ENCODE measurements at places on chromosomes 1 and 21.

- no peak for DNase-seq
These were observed 14.8 kb upstream of the MATN1 start for GRCh38 chr1:30738040-30738714.

DNA sequence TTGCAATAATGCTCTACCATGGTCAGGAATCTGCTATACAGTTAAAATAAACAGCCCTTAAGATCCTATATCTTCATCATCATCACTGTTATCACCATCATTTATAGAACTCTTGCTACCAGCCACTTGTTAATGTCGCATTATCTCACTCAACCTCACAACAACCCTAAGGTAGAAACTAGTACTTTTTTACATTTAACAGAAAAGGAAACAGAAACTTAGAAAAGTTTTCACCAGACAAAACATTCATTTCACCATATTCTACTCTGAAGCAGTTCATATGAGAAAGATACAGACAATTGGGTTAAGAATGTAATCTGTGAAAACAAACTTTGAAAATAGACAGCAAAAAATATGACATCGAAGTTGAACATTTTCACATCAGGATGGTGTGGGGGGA is 262.6 kb downstream of the ATG4C start:
- no peak for DNase-seq

GRCh38 chr1:76269155-76269554 is 194.6 kb downstream of the ST6GALNAC3 start:
- DNase-seq, result no peak

DNA sequence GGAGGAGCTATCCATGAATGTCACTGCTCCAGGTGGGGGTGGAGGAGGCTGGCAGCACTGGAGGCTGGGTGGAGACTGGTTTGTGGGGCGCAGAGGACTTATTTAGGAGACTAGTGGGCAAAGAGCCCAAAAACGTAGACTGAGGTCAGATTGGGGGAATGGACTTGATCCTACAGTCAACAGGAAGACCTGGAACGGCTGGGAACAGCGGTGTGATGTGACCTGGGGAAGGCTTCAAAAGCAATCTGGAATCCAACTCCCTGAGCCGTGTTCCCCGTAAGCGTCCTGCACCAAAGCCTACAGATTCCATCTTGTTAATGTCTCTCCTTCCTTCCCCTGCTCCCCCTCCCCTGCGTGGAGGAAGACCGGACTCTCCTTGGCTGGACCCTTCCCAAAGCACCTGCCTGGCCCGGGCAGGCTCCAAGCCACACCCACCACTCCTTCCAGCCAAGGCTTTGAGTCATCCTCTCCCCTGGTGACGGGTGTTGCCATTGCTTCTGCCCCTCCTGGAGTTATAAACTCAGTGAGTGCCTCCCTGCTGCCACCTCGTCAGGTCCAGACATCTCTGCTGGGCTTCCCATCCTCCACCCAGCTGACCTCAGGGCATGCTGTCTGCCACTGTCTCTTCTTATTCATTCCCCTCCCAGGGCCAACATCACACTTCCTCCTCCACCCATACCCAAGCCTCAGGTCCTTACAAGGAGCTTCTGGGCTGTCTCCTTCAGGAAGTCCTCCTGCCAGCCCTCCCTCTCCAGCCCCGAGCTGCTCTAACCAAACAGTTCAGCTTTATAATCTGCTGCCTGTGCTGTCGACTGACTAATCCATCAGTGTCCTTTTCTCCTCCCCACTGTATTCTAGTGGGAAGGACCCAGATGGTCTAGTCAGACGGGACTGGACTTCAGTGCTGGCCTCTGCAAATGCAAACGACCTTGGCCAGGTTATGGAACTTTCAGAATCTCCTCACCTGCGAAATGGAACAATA is 1.6 kb upstream of the CLSTN1 start:
- DNase-seq, result peak; percentile 86

DNA sequence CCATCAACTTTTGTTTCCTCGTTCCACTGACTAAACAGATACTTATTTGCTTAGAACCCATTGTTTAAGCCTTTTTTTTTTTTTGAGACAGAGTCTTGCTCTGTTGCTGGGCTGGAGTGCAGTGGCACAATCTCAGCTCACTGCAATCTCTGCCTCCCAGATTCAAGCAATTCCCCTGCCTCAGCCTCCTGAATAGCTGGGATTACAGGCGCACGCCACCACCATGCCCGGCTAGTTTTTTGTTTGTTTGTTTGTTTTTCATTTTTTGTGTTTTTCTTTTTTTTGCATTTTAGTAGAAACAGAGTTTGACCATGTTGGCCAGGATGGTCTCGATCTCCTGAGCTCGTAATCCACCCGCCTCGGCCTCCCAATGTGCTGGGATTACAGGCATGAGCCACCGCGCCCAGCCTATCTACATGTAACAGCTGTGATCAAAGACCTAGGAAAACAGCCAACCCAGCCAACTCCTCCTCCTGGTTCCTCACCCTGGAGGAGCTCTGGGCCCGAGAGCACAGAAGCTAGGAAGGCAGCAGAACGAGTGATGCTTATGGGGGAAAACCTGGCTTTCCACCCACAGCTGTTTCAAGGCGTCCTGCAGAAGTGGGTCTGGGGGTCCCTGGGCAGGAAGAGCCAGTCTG is 32.9 kb downstream of the KCNN3 start:
- no peak for DNase-seq

DNA sequence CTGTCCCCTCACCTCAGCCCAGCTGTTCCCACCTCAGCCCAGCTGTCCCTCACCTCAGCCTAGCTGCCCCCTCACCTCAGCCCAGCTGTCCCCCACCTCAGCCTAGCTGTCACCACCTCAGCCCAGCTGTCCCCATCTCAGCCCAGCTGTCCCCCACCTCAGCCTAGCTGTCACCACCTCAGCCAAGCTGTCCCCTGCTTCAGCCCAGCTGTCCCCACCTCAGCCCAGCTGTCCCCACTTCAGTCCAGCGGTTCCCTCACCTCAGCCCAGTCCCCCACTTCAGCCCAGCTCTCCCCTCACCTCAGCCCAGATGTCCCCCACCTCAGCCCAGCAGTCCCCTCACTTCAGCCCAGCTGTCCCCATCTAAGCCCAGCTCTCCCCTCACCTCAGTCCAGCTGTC is 88.4 kb upstream of the CSF3R start:
- DNase-seq, result no peak

DNA sequence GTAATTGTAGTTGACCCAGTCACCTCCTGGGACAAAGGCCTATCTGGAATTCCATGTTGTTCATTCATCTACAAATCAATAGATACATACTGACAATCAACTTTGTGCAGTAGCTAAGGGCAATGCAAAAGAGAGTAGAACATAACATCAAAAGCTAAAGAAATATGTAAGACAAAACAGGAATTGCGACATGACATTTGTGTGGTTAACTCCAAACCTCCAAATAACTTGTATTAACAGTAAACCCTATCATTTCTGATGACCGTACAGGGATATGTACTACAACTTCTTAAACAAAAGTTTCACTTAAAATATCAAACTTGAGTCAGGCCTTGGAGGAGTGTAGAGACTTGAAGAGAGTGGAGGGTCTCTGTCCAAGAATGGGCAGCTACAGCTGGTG is 317.6 kb downstream of the SPATA17 start:
- DNase-seq, result no peak

- no peak for DNase-seq
These were observed 27.3 kb upstream of the LRRN2 start for GRCh38 chr1:204712708-204713430.

Data from left colon (tissue), 2 donors.